ENCODE measurements at places on chromosomes 16 and 17.

- DNase-seq = no peak
Measured at GRCh38 chr16:86930001-86930400, 351.7 kb downstream of the FOXL1 start.

DNA sequence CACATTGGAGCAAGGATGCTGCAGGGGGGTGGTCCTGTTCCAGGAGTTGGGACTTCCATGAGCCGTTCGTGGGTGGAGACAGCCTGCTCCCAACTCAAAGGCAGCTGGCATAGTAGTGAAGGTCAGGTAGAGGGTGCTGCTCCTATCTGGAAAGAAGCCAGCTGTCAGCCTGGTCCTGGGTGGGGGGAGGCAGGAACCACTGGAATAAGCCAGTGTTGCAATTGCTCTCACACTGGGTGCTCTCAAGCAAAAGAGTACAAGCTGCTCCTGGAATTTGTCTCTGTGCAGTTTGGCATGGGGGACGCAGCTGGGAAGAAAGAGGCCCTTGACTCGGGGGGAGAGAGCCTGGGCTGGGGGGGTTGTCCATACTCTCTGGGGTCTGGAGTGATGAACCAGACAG, 8.7 kb downstream of the CACNG5 start:
- no peak for DNase-seq

DNA sequence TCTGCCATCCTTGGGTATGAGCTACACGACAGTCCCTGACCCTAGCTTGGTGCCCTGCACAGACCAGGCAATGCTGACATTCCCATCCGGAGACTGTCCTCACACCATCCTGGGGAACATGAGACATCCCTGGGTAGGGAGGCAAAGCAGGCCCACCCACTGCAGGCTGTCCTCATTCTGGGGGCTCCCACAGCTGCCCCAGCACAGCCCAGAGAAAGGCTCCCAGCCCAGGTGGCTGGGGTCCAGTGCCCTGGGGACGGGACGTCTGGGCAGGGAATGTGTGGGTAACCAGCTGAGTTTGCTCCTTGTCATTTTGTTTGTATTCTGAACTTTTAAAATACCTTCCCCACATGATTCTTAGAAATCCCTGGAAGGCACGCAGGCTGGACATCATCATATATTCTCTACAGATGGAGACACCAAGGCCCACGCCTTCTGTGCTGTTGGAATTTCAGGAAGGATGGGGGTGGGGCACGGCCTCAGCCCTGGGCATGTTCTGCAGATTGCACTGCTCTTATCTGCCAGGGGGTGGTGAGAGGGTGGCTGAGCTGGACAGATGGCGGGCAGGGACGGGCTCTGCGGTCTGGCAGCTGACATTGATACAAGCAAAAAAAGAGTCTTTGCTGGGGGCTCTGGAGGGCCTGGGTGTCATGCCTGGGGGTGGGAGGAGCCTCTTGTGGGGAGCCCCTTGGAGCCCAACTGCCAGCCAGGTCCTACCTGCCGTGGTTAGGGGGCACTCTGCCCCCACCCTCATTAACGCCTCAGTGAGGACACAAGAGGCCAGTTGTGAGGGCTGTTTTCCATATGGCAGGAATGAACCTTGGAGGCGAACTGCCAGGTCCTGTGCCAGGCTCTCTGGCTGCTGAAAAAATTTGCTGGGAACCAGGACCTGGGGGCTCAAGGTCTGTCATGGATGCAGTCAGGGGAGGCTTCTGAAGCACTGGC, 28.4 kb downstream of the LRRC75A start:
- DNase-seq = no peak

GRCh38 chr16:52238710-52239109, 308.2 kb downstream of the TOX3 start:
- DNase-seq = no peak

- no peak for DNase-seq
Measured at GRCh38 chr16:49021136-49021535, 260.5 kb downstream of the CBLN1 start.

- DNase-seq = peak; percentile 69
Measured at GRCh38 chr17:17783825-17784656, 52.7 kb downstream of the SREBF1 start.

- DNase-seq = no peak
Measured at GRCh38 chr17:71792966-71793365, 327.9 kb upstream of the SOX9 start.

DNA sequence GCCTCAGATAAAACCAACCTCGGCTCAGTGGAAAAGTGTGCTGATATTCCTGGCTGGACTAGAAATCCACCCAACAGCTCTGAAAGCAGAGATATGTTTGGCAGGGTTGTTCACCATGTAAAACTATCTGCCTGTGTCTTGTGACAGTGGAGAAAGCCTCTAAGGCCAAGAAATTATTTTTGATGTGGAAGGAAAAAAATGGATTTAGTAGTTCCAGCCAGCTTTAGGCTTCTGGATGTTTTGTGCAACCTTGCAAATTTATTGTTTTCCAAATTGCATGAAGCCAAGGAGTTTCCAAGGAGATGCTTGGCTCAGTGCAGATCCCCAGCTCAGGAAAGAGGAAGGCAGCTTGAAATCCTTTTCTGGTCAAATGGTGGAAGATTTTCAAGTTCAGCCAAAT, 31.6 kb downstream of the TEKT5 start:
- no peak for DNase-seq

DNA sequence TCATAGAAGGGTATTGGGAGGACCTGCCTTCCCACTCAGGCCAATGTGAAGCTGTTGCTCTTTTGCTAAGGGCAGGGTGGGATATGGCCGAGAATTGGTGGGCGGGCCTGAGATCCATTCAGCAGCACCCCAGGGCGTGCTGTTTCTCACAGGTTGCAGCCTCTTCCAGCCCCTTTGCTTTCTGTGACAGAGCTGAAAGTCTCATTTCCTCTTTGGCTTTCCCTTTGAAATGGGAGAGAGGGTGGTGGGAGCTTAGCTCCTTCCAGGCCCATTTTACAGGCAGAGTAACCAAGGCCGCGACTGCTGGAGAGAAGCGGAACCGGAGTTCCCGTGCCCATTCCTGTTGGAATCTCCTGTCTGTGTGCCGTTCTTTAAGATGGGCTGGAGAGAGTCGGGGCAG, 183.0 kb downstream of the RAB11FIP4 start:
- no peak for DNase-seq

DNA sequence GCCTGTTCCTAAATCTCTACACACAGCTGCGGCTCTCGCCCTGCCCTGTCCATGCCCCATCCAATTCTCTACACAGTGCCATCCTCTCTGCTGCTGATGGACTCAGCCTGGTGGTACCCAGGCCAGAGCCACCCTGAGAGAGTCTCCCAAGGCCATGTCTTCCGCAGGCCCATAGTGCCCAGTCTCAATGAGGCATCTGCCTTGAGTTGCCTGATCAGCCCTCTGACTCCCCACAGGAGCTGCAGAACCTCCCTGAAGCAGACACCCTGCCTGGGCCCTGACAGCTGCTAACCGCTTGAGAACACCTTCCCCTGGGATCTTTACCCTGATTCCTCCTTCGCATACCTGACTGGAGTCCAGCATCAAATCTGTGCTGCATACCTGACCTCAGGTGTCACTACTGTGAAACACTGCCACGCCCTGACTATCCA, 13.3 kb downstream of the TSPOAP1 start:
- DNase-seq = no peak

DNA sequence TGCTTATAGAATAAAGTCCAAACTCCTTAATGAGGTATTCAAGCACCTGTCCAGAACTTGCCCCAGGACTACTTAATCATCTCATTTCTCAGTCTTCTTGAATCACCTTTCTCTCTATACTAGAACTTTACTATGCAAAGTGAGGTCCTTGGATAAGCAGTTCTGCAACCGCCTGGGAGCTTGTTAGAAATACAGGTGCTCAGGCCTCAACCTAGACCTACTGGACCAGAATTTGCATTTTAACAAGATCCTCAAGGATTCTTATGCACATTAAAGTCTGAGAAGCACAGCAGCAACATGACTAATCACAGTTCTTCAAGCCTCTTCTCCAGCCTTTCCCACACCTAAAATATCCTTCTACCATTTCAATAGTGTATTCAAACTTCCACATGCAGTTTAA, 61.7 kb downstream of the GRB7 start:
- no peak for DNase-seq

DNA sequence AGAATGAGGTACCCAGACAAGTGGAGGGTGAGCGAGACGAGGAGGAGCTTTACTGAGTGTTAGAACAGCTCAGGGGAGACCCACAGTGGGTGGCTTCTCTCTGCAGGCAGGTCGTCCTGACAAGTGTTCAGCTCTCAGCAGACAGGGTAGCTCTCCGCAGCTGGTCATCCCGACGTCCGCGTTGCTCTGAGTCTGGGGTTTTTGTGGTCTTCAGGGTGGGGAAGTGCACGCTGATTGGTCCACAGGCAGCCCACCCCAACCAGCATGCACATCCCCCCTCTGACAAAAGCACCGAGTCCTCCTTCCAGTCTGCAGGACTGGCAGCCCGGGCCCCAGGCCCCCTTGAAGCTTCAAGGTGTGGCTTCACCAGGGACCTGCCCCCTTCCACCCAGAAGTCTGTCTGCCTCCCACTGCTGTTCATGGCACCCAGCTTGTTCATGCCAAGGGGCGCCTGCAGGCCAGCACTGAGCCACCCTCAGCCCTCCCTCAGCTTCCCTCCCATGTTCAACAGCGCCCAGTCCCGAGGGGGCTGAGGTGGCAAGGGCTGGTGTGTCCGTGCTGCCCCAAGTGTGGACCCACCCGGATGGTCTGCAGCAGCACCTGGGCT, 19.9 kb upstream of the WDR45B start:
- no peak for DNase-seq

DNA sequence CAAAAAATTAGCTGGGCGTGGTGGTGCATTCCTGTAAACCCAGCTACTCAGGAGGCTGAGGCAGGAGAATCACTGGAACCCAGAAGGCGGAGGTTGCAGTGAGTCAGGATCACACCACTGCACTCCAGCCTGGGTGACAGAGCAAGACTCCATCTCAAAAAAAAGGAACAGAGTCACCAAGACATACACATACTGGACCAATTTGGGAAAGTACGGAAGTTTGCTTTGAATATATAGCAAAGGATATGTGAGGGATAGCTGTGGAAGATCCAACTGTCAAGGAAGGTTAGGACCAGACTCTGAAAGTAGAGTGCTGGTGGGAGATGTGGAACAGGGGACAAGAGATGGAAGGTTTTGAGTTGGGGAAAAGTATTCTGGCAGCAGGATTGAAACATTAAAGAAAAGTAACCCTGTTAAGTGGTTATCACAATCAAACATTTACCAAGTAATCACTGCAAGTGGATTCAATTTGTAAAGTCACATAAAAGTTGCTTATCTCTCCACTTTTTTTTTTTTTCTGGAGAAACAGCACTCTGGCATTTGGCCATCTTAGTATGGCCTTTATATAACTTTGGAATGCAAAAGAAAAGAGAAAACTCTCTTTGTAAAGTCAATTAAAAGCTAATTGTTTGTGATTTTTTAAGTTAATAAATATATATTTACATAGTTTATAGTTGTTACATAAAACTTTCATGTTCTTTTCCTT, 259.4 kb upstream of the TBX2 start:
- DNase-seq = no peak

DNA sequence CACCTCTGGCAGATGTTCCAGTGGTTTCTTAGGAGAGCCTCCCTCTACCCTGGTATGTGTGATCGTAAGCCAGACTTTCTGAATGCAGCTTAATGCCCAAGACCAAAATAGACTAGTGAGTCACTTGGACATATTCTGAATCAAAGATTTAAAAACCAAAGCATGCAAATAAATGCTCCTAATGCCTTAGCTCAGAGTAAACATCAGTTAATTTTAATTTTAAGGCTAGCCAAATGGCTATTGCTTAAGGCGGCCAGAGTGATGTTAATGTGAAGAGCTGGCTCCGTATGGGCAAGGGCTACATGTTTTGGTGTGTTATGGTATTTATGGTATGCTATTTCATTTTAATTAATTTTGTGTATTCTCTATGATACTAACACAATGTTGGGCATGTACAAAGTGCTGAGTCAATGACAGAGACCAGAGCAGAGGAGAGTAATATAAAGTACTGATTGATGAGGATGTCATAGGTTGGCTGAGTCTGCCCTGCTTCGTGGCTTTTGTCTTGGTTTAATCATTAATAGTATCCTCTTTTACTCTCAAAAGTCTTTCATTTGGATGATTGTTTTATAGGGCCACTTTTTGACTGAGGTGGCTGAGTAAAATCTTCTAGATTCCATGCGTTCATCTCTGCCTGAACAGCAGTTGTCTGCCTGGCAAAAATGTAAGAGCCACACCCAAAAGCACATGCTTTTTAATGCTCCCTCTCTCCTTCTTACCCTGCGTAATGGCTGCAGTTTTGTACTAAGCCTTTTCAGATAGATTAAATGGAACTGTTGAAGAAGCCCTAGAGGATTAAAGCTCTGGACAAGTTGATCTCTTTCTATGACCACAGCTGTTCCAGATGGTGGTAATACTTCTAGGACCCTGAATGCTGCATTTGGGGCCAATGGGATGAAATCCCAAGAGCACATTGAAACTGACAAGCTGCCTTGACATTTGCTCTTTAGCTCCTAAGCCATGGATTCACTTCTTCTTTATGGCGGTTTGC, 59.6 kb downstream of the MAP2K6 start:
- DNase-seq = no peak

GRCh38 chr17:13204607-13205237, 186.9 kb upstream of the ELAC2 start:
- DNase-seq = no peak

- DNase-seq = no peak
Measured at GRCh38 chr17:56602292-56603130, 9.0 kb downstream of the NOG start.

DNA sequence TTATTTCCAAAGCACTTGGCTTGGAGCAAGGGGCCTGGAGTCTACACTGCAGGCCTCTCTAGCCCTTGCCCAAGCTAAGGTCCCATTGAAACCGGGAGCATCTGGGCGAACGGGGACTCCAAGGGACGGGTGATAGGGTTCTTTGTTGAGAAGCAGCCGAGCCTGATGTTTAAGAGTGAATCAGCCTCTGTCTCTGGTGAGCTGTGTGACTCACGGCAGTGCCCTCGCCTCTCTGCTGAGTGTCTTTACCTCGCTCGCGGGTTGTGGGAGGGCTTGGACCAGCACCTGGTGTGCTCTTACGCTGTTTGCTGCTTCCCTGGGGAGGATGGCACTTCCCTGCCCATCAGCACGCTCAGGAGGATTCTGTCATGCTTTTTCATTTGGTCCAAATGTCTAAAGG, 1.3 kb downstream of the HGS start:
- no peak for DNase-seq

DNA sequence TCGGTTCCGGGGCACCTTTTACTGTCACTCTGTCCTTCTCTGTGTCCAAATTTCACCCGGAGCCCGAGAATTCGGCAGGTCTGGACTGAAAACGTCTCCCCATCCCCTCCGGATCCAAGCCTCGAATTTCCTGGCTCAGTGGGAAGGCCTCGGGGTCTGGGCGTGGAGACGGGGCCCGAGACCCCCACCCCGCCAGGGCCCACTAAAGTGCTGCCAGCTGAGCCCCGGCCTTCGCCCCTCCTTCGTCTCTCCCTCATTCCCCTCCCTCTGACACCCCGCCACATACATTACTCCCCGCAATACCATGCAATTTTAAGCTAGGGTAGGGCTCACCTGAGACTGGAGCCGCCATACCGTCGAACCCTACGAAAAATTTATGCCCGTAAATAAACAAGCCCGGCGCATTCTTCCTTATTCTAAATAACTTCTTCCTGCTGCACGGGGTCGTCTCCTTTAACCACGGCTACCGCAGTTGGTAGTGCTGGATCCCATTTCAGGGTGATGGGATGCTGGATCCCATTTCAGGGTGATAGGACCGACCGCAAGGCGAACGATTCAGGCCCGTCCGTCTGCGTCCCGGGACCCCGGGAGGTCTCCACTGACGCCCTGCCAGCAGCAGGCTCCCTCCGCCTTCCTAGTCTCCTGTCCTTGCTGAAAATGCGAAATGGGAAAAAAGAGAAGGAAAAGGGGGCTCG, 4.4 kb upstream of the OR1F1 start:
- no peak for DNase-seq

Data from NCI-H146 (cell line).